ENCODE measurements at places on chromosomes 3 and 15.
A peak's percentile ranks its signal among the peaks of the same experiment; 100 is the strongest.

GRCh38 chr15:78000091-78000926 lies 77.2 kb downstream of the TBC1D2B start:
- peak; percentile 69 for DNase-seq

- no peak for DNase-seq
Observed at GRCh38 chr3:177419904-177420601, 222.8 kb upstream of the TBL1XR1 start.

- DNase-seq = no peak
Observed at GRCh38 chr3:130963878-130964277, 62.7 kb downstream of the ASTE1 start.

GRCh38 chr3:16515885-16516420 lies 2.5 kb upstream of the RFTN1 start:
- no peak for DNase-seq

GRCh38 chr15:60083318-60083717 lies 79.2 kb downstream of the FOXB1 start:
- DNase-seq = no peak
